ENCODE measurements at places on chromosomes 11 and 22.

- DNase-seq, result peak; percentile 0
Observed at GRCh38 chr11:8363921-8364320, 100.2 kb upstream of the LMO1 start.

- no peak for DNase-seq
Observed at GRCh38 chr11:10317776-10318526, 13.1 kb downstream of the ADM start.

- DNase-seq, result no peak
Observed at GRCh38 chr11:133506023-133506422, 26.3 kb downstream of the OPCML start.

DNA sequence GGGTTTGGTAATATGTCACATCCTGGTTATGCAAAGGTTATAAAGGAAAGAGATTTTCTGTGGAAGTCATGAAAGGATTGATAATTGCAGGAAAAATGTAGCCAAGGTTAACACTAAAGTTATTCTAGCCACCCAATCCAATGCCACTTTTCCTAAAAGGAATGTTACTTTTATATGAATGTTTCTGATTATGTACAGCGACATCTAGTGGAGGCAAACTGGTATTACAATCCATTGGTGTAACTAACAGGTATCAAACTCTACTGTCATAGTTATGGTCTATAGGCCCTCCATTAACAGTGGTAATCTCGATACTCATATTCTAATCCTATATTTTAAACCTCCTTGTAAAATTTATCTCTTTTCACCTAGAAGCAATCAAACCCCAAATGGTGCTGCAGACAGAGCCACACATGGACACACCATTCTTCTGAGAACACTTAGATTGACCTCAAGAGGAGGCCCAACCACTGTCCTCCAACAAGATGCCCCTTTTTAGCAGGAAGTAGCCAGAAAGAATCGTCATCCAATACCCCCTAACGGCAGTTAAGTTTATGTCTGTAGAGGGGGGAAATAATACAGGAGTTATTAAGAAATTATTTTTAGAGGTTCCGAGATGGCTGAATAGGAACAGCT, 74.9 kb upstream of the RAG2 start:
- no peak for DNase-seq

- no peak for DNase-seq
Observed at GRCh38 chr11:10109806-10110205, 184.2 kb downstream of the SBF2 start.

GRCh38 chr11:9158898-9159391, 67.5 kb upstream of the SCUBE2 start:
- DNase-seq, result no peak

DNA sequence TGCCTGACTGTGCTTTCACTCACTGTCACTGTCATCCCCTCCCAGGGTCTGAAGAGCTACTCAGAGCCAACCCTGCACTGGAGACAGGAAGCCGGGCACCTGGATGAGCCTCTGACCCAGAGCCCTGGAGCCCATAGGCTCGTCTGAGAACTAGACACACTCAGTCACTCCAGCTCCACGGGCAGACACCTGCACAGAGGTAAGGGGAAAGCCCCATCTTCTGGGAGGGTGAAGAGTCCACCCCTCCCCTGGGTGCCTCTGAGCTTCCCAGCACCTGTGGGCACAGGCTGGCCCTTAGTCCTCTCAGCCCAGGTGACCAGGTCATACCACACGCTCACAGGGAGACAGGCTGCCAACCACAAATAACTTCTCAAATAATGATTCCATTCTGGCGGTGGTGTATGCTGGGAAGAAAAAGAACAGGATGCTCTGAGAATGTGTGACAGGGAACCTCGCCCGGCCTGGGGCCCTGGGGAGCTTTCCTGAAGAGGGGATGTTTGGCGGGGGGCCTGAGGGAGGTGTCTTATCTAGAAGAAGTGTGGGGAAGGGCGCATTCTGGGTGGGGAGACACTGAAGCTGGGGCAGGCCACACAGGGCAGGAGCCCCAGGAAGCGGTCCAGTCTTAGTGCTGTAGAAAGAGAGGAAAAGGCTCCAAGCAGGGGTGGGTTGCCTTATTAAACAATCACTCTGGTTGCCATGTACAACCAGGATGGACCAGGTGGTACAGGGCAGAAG, 5.3 kb downstream of the CCDC157 start:
- DNase-seq, result no peak

GRCh38 chr11:61918251-61918937, 1.0 kb upstream of the RAB3IL1 start:
- no peak for DNase-seq

- DNase-seq, result no peak
Observed at GRCh38 chr11:117199916-117200812, 994 bp downstream of the TAGLN start.

GRCh38 chr22:22060200-22061084, 77.9 kb upstream of the TOP3B start:
- no peak for DNase-seq

DNA sequence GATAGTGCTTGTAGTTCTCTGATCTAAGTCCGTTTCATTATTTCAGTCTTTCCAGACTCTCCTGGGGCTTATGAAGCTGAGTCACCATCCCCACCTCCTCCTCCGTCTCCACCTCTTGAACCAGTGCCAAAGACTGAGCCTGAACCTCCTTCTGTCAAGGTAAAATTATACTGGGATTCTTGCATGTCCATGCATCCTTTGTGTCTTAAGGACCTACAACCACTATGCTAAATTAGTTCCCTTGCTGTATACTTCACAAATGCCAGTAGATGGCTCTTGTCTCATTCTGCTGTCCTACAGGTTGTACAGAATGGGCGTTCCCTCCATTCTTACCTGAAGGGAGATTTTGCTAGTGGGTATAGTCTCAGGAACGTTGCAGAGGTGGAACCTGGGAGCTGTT, 42.2 kb downstream of the POLD3 start:
- peak; percentile 78 for DNase-seq

DNA sequence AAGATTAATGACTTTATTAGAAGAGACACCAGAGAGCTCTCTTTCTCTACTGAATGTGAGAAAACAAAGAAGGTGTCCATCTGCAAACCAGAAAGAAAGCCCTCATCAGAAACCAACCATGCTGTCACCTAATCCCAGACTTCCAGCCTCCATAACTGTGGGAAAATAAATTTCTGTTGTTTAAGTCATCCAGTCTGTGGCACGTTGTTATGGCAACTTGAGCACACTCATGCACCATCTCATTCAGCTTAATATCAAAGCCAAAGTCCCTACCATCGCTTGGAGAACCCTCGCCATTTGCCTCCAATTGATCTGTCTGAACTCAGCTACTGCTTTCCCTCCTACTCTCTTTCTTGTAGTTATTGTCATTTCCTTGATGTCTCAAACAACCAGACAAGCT, 766.1 kb upstream of the ARHGAP42 start:
- no peak for DNase-seq

GRCh38 chr11:104064034-104064630, 27.7 kb downstream of the DDI1 start:
- DNase-seq, result no peak

- no peak for DNase-seq
Observed at GRCh38 chr11:125390946-125391345, 105.1 kb downstream of the FEZ1 start.

GRCh38 chr22:50136581-50137015, 33.9 kb upstream of the PANX2 start:
- DNase-seq, result no peak

GRCh38 chr11:93031386-93031785, 61.9 kb downstream of the MTNR1B start:
- no peak for DNase-seq

GRCh38 chr11:69234740-69235710, 58.9 kb upstream of the MYEOV start:
- DNase-seq, result no peak

DNA sequence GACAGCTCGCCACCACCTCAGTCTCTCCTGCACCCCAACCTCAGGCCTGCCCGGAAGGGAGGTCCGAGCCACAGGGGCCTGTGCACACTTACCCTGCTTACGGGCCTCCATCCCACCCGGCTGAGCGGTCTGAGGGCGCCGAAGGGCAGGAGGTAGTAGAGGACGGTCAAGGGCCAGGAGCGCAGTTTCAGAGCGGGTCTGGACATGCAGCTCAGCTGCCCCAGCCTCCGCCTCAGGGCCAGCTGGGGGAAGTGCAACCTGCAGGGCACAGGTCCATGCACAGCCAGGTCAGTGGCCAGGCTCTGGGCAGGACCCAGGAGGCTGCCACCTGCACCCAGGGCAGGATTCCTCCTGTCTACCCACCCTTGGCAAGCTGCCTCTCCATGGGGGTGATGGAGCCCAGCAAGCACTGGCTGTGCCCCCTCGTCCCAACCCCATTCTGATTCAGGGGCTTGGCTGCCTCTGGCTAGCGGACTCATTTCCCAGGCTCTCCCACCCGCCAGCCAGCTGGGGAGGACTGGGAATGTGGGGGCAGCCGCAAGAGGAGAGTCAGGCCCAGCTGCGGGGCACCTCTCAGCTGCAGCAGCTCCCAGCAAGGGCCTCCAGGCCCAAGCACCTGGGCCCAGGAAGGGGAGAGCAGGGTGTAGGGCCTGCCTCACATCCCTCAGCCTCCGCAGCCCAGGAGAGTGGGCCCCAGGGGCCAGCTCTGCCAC, 38.3 kb downstream of the PISD start:
- DNase-seq, result no peak

DNA sequence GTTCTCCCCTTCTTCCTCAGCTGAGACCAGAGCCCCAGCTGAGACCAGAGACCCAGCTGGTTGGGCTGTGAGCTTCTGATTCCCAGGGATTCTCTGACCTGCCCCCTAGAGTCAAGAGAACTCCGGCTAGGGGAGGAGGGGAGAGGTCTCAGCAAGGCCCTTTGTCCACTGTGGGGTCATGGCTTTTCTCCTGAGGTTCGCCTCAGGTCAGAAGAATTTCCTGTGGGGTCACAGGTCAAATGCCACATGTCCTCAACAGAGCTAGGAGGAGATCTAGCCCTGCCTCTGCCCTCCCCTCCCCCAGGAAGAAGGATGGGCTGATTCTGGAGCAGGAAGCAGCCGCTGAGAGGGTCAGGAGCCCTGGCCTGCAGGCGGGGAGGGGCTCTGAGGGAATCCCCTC, 23.7 kb downstream of the HTR3A start:
- no peak for DNase-seq

- no peak for DNase-seq
Observed at GRCh38 chr22:40659166-40659565, 20.1 kb upstream of the MCHR1 start.

- DNase-seq, result no peak
Observed at GRCh38 chr11:10667521-10667885, 26.1 kb downstream of the IRAG1 start.

DNA sequence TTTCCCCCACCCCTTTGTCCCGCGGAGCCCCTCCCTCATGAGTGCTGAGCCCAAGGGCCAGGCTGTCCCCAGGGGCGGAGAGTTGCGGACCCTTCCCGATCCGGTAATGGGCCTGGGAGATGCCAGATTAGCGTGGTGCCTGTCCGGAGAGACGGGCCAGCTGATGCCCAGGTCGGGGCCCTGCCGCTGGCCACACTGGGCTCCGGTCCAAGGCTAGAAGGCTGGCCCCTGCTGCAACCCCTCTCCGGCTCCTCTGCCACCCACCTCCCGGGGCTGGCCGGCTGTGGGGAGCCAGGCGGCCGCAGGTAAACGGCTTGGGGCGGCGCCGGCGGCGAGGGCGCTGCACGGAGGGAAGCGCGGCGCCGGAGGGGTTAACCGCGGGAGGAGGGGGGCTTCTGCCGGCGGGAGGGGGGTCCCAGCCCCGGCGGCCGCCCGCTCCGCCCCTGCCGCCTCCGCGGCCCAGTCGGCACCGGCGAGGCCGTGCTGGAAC, at the start of gene KCNK4:
KCNK4 (plus strand) TSS at position 41 of the 490 bp plus-strand sequence. CDS start 1,717 bp downstream, outside the sequence.
- no peak for DNase-seq

GRCh38 chr22:37431801-37432707, 4.8 kb upstream of the ELFN2 start:
- DNase-seq, result peak; percentile 93

- no peak for DNase-seq
Observed at GRCh38 chr11:111104185-111104584, 141.3 kb upstream of the POU2AF2 start.

- no peak for DNase-seq
Observed at GRCh38 chr11:17171343-17171742, 36.4 kb downstream of the PIK3C2A start.

- no peak for DNase-seq
Observed at GRCh38 chr22:44452531-44453420, 45.3 kb downstream of the RTL6 start.

DNA sequence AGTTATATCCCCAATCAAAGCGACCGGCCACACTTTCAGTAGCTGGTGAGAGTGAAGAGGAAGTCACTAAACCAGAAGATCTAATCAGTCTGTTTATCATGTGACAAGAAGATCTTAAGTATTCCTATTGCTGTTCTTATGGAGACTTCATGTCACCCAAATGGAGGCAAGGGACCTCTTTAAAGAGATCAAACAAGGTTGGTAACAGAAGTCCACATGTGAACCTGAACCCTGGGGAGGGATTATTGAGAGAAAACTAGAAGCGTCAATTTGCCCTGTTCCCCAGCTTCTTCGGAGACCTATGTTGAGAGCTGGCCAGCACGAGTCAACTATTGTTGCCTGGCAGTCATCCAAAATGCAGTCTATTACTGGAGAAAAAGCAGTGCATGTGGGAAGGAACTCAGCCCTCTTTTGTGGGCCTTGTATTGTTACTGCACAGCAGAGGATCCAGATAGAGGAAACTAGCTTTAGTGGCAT, 76.9 kb upstream of the CTSC start:
- no peak for DNase-seq

All from RWPE2 (cell line).